ENCODE measurements at places on chromosomes 2 and 18.

DNA sequence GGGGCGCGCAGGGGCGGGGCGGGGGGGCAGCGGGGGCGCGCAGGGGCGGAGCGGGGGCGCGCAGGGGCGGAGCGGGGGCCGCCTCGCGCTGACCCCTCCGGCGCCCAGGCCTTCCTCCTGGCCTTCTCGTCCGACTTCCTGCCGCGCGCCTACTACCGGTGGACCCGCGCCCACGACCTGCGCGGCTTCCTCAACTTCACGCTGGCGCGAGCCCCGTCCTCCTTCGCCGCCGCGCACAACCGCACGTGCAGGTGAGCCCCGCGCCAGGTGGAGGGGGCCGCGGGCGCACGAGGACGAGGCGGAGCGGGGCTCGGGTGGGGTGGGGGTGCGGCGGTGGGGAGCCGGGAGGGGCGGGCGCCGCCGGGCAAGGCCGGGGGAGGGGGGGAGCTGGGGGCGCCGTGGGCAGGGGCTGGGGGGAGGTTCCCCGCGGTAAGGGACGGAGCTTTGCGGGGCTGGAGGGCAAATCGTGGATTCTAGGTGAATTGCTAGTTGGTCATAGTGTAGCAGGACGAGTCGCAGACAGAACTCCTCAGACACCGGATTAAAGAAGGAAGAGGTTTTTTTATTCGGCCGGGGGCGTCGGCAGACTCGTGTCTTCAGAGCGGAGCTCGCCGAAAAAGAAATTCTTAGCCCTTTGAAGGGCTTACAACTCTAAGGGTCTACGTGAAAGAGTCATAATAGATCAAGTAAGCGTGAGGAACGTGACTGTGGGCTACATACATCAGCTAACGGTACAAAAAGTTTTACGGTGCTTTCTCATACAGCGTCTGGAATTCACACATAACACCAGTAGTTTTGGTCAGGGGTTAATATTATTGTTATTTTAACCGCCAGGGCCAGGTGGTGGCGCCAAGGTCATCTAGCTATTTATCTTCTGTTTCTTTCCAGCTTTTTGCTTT lies 29.9 kb downstream of the ANO7 start:
- DNase-seq, result peak; percentile 42

DNA sequence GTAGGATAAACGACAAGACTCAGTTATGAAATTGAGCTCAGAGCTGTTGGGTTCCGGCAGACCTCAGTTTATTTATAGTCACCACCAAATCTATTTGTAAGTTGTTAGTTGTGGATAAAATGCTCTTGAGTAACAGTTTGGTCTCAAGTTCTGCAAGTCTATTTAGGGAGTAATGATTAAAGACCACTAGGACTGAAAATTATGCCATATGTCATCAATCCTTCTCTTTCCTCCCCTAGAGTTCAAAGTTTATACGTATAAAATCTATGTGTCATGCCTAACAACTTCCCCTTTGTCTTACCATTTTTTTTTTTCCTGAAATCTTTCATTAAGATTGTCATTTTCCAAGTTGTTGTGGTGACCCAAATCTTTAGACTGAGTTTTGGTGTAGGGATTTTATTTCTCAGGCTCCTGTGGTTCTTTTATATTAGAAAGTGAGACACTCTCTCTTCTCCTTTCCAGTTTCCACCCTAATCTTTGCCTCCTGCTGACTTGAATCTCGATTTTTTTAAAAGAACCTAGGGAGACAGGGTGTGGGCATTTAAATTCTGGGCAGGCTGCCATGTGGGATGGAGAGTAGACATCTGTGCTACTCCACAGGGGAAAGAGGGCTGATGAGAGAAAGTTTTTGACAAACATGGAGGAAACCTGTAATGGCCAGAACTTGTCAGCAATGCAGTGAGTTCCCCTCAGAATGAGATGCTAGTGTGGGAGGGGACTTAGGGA lies 51.0 kb downstream of the LAMA3 start:
- no peak for DNase-seq

GRCh38 chr2:49839818-49840217 lies 685.5 kb upstream of the FSHR start:
- no peak for DNase-seq

GRCh38 chr2:241321886-241322285 lies 6.2 kb downstream of the SEPTIN2 start:
- no peak for DNase-seq

GRCh38 chr2:190576573-190576972 lies 42.1 kb upstream of the NEMP2 start:
- no peak for DNase-seq

- no peak for DNase-seq
Measured at GRCh38 chr18:59109375-59109774, 30.3 kb upstream of the SEC11C start.

GRCh38 chr2:10003206-10004125 lies 39.9 kb upstream of the KLF11 start:
- DNase-seq, result no peak
